ENCODE measurements at places on chromosomes 4 and X.

- no peak for DNase-seq
Observed at GRCh38 chr4:137956256-137956655, 285.9 kb downstream of the SLC7A11 start.

DNA sequence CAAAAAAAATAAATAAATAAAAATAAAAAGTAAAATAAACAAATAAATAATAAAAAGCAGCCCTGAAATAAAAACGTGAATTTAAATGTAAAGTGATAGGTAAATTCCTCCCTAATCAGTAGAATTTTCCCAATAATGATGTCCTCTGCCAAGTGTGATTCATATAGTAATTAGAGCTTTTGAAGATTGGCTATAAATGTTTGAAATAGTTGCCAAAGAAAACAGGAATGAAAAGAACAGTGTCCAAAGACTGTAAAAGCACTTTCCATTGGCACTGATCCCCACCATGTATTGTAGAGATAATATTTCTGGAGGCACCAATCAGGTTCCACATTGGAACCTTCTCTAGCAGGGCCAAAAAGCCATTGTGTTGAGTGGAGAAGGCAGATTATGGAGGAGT, 25.9 kb upstream of the SMARCAD1 start:
- no peak for DNase-seq

GRCh38 chr4:172188248-172188988, 375.2 kb downstream of the GALNTL6 start:
- no peak for DNase-seq

DNA sequence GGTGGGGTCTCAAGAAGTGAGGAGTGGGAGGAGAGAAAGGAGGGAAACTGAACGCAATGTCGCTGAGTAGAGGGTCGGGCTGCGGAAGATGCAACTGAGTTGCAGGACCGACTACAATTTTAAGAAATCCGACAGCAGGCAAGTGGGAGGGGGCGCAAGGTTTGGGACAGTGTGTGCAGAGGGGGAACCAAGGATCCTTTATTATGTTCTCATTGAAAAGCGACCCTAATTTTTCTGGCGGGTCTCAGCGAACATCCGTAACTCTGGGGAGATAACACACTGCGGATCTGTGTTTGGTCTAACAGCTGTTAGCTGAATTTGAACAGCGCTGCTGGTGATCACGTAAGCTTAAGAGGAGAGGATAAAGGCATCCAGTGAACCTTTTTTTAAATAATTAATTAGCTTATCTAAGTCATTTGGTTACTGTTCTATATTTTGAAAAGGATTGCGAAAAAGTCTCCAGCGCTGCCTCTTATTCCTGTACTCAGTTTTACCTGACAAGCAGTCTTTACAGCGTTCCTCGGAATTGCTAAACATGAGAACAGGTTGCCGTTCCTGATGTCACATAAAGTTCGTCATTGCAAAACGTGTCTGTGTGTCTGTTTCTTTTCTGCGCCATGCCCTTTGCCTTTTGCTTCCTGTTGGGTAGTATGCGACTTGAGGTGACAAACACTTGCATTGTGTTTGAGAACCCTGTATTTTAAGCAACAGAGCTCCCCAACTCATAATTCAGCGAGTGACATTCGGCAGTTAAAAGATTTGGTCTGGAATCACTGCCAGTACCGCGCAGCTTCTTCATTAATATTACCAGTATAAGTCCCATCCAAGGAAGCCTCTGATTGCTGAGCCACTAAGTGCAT, 1.3 kb downstream of the HTR2C start:
- DNase-seq = no peak

- DNase-seq = no peak
Observed at GRCh38 chr4:123352240-123352945, 44.2 kb upstream of the SPRY1 start.

DNA sequence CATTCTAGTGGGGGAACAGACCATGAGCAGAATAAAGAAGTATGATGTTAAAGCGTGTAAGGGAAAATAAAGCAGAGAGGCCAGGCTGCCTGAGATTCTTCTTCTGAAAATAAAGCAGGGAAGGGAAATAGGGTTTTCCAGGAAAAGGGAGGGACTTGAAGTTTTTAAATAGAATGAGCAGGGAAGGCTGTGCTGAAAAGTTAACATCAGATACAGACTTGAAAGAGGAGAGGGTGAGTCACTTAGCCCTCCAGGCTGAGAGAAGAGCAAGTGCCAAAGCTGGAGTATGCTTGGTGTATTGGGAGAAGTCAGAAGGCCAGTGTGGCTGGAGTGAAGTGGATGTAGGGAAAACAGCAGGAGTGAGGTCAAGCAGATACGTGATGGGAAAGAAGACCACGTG, 10.0 kb upstream of the PLK4 start:
- DNase-seq = no peak

DNA sequence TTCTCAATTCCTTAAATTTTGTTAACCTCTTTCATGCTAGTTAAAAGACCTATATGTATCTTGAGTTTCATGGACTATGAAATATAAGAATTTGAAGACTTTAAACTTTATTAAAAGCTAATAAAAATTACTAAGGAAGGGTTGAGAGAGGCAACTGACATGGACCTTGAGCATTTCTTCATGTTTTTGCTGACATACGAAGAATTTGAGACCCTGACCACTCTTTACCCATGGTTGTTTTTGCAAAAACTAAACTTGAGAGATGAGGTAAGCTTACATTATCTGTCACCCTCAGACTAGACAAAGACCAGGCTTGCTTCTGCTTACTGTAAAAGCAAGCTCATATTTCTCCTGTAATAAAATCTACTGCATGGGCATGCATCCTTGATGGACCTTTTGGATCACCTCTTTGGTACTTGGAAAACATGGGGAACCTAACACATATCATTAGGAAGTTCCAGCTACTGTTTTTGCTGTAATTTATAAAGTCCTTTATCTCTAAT, 338.2 kb upstream of the PABPC4L start:
- DNase-seq = no peak

GRCh38 chrX:50971395-50971794, 60.9 kb downstream of the BMP15 start:
- DNase-seq = no peak

DNA sequence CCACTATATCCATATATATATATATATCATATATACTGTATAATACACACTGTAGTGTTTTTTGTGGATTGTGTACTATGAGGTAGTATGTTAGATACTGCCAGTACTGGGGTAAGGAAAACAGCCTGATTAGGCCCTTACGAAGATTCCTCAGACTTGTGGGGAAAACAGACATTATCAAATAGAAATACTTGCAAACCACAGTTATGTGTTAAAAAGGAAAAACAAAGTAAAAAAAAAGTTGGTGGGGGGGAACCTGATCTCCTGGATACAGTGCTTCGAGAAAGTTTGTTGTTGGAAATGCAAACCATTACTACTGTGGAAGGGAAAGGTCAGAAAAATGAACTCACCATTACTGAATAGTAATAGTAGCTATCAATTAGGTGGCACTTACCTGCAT, 53.0 kb downstream of the PKD2 start:
- no peak for DNase-seq

DNA sequence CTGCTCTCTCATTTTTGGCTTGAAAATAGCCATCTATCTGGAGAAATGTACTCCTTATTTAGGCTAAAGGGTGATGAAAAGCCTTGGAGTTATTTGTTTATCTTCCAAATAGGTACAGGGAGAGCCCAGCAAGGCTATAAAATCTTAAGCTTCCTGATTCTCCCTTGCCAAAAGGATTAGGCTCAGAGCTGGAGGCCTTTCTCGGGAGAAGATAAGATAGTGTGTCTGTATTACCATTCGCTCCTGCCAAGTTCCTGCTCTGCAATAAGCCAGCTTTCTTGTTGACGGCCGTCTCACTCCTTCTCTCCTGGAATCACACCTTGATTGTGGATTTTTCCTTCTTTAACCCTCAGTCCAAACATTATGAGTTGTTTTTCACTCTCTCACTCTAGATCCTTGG, 171.8 kb upstream of the TTC29 start:
- DNase-seq = no peak

- no peak for DNase-seq
Observed at GRCh38 chrX:15202454-15203177, 67.3 kb downstream of the ASB9 start.

DNA sequence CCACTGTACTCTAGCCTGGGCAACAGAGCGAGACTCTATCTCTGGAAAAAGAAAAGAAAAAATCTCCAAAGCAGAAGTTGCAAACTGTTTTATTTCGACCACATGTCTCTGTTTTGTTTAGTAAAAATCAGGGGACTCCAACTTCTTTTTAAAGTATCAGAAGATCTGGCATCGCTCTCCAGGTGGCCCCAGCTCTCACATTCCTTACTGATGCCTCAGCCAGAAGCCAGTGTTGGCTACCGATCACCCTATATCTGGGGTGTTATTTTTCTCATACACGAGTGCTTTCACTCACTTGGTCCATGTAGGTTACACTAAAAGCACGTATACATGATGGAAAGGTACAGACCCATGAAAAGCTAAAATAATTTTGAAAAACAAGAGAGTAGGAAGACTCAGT, 8.3 kb downstream of the MPP1 start:
- no peak for DNase-seq

DNA sequence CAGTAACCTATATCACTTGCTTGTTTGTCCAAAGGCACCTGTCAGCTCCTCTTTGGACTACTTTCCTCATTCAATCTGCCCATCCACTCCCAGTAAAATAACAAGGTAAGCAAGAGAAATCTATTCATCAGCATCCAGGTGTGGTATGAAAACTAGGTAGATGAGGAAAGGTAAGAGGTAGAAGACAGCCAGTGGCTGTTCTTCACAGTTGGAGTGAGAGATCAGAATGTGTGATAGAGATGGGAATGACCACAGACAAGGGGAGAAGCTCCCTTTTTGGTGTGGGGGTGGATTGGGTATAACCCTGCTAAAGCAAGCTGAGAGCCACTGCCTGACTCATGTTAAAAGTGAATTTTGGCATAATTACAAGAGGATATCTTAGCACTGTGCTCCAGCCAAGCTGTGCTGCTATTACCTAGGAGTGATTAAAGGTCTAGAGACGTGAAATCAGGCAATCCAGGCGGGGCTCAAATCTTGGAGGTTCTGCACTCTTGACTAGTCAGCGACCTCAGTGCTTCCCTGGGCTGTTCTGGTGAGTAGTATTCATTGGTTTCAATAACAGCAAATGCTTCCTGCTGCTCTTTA, 28.1 kb upstream of the RASL11B start:
- no peak for DNase-seq

DNA sequence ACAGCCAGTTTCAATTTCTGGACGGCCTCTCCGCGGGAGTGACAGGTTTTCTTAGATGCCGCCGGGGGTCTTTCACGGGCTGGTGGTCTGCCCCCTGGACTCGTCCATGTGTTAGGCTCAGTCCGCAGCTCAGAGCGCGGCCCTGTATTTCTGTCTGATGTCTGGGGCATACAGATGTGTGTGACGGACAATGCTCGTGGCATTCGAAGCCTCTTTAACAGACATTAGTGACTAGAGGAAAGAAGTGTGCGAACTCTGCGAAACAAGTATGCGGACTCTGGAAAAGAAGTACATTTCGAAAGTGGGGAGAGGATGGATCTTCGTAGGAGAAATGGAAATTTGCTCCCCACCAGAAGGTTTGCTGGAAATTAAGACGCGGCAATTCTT, 793 bp upstream of the DCUN1D4 start:
- DNase-seq = no peak

- no peak for DNase-seq
Observed at GRCh38 chr4:7647600-7648543, 213.1 kb upstream of the PSAPL1 start.

- DNase-seq = no peak
Observed at GRCh38 chrX:33434256-33435092, 223.1 kb upstream of the DMD start.

DNA sequence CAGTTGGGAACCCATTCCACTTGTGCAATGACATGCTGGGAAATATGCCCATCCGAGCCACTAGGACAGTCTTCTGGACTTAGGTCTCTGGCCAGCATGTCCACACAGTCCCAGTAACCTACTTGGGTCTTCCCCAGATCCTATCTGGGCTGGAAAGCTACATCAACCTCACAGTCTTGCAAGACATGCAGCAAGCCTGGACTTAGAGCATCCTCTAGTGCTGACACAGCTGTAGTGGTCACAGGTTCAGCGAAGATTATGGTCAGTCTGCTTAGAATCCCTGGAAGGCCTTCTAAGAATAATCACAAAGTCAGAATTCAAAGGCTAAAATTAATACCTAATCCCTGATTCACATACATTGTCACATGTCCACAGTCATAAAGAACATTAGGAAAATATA, 842.7 kb downstream of the STPG2 start:
- DNase-seq = no peak

DNA sequence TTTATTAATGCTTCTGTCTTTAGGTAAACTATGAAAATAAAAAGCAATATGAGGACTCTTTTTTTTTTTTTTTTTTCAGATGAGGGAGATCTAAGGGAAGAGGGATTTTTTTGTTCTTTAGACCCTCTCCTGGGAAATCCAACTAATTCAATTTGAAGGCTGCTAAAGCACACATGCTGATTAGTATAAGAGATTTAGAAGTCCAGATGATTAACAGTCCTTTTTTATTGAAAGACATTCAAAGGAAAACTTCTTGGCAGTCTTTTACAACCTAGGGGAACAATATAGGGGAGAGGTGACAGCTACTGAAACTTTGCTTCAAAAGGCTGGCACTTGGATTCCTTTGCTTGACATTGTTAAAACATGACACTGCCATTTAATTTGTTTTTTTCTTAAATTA, 602.5 kb downstream of the RAPGEF2 start:
- DNase-seq = no peak

GRCh38 chr4:147985376-147985775, 253.5 kb downstream of the ARHGAP10 start:
- no peak for DNase-seq
